ENCODE measurements at places on chromosomes 1 and 21.

DNA sequence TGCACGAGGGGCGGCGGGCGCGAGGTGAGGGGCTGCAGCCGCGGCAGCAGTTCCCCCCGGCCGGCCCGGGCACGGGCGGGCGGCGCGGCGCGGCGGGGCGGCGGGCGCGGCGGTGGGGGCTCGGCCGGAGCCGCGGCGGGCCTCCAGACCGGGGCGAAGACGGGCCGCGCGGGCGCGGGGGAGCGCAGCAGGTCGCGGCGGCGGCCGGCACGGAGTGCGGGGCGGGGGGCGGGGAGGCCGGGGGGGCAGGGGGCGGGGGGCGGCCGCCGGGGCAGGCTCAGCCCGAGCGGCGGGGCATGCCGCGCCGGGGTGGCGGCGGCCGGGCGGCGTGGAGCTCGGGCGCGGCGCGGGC lies 311 bp downstream of the IRF2BP2 start:
- peak overlapping the region; percentile 86 for H3K4me3 ChIP-seq
- H3K4me1 ChIP-seq = peaks cover 73% of the 10 kb centered on the region
- H3K36me3 ChIP-seq = peaks cover 27% of the 10 kb centered on the region
- H3K27me3 ChIP-seq = no peaks in the 10 kb centered on the region
- H3K27ac ChIP-seq = no peak overlapping the region

GRCh38 chr1:17559615-17560419 lies 20.3 kb downstream of the ARHGEF10L start:
- H3K27ac ChIP-seq = no peak overlapping the region
- DNase-seq = no peak
- H3K4me3 ChIP-seq = no peak overlapping the region
- peaks cover 14% of the 10 kb centered on the region for H3K27me3 ChIP-seq

- H3K27me3 ChIP-seq = no peaks in the 10 kb centered on the region
- peaks cover 17% of the 10 kb centered on the region for H3K4me1 ChIP-seq
- no peak overlapping the region for H3K27ac ChIP-seq
- no peak for DNase-seq
Measured at GRCh38 chr1:207221934-207222351, 99.5 kb upstream of the CD55 start.

- H3K4me3 ChIP-seq = no peak overlapping the region
- H3K4me1 ChIP-seq = peaks cover 8% of the 10 kb centered on the region
- no peak overlapping the region for H3K27ac ChIP-seq
Measured at GRCh38 chr1:204345941-204346645, 13.6 kb downstream of the PLEKHA6 start.

GRCh38 chr1:116880917-116881316 lies 28.8 kb upstream of the PTGFRN start:
- DNase-seq = no peak
- no peak overlapping the region for H3K27ac ChIP-seq
- no peaks in the 10 kb centered on the region for H3K36me3 ChIP-seq
- no peaks in the 10 kb centered on the region for H3K27me3 ChIP-seq
- H3K4me1 ChIP-seq = no peaks in the 10 kb centered on the region

- H3K4me3 ChIP-seq = no peak overlapping the region
- peaks cover 24% of the 10 kb centered on the region for H3K4me1 ChIP-seq
- peaks cover 2% of the 10 kb centered on the region for H3K36me3 ChIP-seq
- H3K27me3 ChIP-seq = peaks cover 6% of the 10 kb centered on the region
- H3K27ac ChIP-seq = no peak overlapping the region
Measured at GRCh38 chr1:78081980-78082860, 36.5 kb downstream of the GIPC2 start.

GRCh38 chr1:117598489-117598888 lies 7.4 kb upstream of the TENT5C start:
- no peak overlapping the region for H3K4me3 ChIP-seq
- H3K4me1 ChIP-seq = peaks cover 9% of the 10 kb centered on the region
- no peak for DNase-seq
- H3K27ac ChIP-seq = no peak overlapping the region
- no peaks in the 10 kb centered on the region for H3K27me3 ChIP-seq
- no peaks in the 10 kb centered on the region for H3K36me3 ChIP-seq

GRCh38 chr1:8527941-8528340 lies 210.0 kb downstream of the SLC45A1 start:
- no peak for DNase-seq
- H3K36me3 ChIP-seq = peaks cover 18% of the 10 kb centered on the region
- H3K4me1 ChIP-seq = peaks cover 27% of the 10 kb centered on the region
- peak overlapping the region; percentile 81 for H3K27ac ChIP-seq

Measured in stimulated activated naive B cell treated with anti-CD40 and anti-IgM and Interleukin-4, amounts not matched to agents 10 μg/mL and 1 μg/mL and 100 μg/mL, for 72 hours (primary cell).